Posterior vena cava (tissue), 2 donors: ENCODE measurements at places on chromosomes 4 and X. TPM values are rescaled to one million over a fixed set of nuclear protein-coding genes. Genes with fewer than 3 reads are reported as not detected.

DNA sequence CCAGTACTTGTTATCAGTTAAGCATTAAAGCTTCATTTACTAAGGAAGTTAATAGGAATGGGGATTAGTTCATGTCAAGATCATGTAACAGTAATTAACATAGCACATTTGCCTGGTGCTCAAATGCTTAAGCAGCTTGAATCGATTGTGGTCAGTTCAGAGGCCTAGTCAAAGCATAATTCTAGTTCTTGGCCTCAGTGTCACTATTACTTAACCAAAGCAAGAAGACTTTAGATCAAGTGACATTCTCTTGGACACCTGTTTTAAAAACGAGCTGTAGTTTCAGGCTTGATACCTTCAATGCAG lies 115.2 kb upstream of the BMPR1B start:
- DNase-seq, result no peak

- no peak for DNase-seq
Measured at GRCh38 chrX:39519030-39519488, 578.7 kb downstream of the BCOR start.

DNA sequence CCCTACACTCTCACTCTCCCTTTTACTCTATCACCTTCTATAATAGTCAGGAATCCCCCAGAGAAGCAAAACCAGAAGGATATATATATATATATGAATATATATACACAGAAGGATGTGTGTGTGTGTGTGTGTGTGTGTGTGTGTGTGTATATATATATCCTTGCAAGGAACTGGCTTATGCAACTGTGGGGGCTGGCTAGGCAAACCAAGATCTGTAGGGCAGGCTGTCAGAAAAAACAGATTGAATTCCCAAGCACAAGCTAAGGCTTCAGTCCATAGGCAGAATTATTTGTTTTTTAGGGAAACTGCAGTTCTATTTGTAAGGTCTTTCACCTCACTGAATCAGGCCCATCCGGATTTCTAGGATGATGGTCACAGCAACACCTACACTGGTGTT lies 13.0 kb upstream of the KLHL2 start:
- no peak for DNase-seq

GRCh38 chr4:38856046-38856445 lies 571 bp downstream of the TLR6 start:
- no peak for DNase-seq

GRCh38 chr4:184811526-184812198 lies 14.1 kb downstream of the ACSL1 start:
- no peak for DNase-seq

GRCh38 chrX:6667048-6667768 lies 132.3 kb upstream of the VCX3A start:
- no peak for DNase-seq

DNA sequence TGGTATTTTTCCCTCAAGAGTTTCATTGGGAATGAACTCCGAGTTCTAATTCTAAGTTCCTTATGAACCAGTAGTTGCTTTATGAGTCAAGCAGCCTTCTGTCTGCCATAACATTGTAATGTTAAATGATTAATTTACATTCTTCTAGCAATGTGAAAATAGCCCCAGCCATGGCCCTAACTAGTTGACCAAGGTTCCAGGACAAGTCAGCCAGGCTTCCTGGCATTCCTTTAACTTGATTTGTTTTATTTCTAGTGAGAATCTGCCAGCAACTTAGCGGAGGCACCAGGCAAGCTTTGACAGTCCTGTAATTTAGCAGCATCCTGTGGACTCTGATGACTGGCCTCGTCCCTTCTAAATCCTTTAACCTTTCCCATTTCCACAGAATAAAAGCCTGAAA lies 69.0 kb downstream of the GLRA2 start:
- DNase-seq, result no peak

DNA sequence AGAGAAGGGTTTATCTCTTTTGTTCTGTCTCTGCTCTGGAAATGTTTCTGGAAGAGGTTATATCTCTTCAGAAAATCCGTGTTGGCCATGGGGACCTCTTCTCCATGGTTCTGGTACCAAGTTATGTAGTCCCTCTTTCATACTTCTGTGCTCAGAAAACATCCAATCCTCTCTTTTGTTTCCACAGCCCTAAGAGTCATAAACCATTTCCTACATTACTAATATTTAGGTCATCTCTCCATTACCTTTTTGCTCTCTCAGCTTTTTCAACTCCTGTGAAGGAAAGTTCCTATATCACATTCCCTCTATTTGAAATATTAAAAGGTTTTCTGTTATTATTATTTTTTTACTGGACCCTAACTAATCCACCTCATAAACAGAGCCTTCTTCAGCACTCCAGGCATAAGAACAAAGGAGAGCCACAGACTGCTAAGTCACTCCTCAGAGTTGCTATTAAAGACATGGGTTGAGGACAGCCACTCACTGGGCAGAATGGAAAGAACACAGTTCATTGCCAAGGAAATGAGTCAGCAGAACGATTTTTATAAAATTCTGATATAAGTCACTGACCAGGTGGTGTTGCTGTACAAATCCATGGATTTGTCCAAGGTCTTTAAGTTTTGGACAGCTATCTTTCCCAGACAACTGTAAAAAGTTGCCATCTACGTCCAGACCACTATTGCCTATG lies 122.4 kb upstream of the NPY2R start:
- DNase-seq, result no peak

GRCh38 chr4:143391895-143392294 lies 55.2 kb downstream of the GAB1 start:
- DNase-seq, result no peak

GRCh38 chr4:16289897-16290554 lies 63.8 kb upstream of the TAPT1 start:
- DNase-seq, result no peak

GRCh38 chr4:183098723-183099536 lies at the start of gene WWC2:
WWC2 (plus strand) TSS chr4:183099257; CDS start chr4:183099492, 235 bp downstream.
- DNase-seq, result peak; percentile 97

- DNase-seq, result no peak
Measured at GRCh38 chrX:132786217-132786616, 172.2 kb downstream of the HS6ST2 start.

DNA sequence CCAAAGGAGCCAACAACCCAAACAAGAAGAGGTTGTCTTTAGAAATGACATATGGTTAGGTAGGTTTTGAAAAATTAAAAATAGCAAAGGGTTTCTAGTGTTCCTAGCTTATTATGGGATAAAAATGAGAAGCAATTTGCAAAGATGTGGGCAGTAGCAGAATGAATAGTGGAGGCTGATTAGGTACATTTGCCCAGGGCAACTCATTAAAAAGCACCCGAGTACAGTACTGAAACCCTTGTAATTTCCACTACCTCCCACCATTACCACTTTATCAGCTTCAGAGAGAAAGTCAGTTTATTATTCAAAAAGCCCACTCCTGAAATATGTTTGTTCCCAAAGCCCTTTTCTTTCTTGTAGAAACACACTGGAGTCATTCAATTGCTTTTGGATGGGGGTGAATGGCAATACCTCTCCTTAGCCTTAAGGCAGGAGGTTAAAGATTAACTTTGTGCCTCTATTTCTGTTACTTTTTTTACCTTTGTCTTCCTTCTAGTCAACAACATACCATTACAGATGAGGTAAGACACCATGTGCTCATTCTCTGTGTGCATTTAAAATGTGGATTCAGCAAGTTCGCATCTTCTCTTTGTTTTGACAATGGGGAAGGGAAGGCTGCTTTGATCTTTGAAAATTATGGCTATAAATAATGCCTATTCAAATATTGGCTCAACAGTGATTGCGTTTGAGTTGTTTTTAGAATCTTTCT lies 353.8 kb upstream of the CASK start:
- no peak for DNase-seq

GRCh38 chr4:123340381-123340701 lies 56.3 kb upstream of the SPRY1 start:
- no peak for DNase-seq

DNA sequence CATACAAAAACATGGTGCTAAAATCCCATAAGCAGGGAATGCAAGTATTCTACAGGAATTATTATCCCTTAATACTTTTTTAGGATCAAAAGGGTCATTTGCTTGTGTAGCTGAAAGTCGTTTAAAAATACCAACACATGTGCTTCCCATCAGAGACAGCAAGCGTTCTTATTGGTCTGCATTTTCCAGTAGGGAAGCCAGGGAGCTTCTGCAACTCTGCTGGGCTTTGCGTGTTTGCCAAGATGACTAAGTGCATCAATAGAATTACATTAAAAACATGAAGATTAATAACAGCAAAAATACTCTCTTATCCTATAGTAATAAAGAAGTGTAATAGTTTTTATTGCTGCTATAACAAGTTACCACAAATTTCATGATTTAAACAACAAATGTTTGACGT lies 111.2 kb downstream of the QDPR start:
- no peak for DNase-seq

MAGEB2 gene
- total RNA-seq, result not detected

CCNA2 gene
- total RNA-seq, result 0.52 TPM

RAB41 gene
- not detected for total RNA-seq

PALLD gene
- total RNA-seq, result 649 TPM

RASGEF1B gene
- total RNA-seq, result 7.5 TPM

CT45A1 gene
- not detected for total RNA-seq

TLR6 gene
- 4.9 TPM for total RNA-seq

IL3RA gene
- total RNA-seq, result 5.6 TPM
